RCC 7860 (cell line): ENCODE measurements at places on chromosomes 11 and 22.

DNA sequence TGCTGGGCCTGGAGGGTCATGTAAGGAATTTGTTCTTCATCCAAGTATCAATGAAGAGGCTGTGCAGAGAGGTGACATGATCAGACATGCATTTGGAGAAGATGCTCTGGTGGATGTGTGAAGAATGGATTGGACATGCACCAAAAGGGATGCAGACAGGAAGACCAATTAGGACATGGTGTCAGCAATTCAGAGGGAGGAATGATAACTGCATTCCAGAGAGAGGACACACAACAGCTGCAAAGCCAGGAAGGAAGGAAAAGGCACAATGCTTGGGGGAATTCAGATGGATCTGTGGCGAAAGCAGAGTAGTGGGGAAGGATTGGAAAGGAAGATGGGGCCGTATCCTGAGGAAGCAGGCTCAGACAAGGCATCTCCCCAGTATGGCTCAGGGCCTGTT lies 5.2 kb upstream of the ARRB1 start:
- DNase-seq: no peak

- DNase-seq: no peak
Measured at GRCh38 chr11:124315052-124315451, 1.3 kb upstream of the OR8D1 start.

DNA sequence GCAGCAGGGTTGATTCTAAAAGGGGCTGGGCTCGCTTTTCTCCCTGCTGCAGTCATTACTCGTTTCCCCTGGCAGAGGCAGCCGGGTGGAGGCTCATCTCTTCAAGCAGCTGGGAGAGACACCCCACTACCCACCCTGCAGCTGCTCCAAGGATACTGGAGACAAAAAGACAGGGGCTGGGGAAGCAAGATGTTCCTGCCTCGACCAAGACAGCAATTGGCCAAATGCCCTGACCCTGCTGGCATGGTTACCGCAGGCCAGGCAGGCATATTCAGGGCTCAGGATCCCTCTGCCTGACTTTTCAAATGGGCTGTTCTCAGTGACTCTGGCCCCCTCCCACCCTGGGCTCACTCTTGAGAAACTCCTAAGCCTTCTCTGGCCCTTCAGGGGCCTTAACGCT lies 6.8 kb upstream of the RGL4 start:
- DNase-seq: no peak

- DNase-seq: no peak
Measured at GRCh38 chr11:67577951-67578350, 5.7 kb upstream of the GSTP1 start.
